ENCODE measurements at places on chromosomes 16 and 17. TPM values are rescaled to one million over a fixed set of nuclear protein-coding genes. Genes with fewer than 3 reads are reported as not detected.

Gene HOXB4
- not detected for total RNA-seq

Gene ODAD4
- total RNA-seq, result 4.1 TPM

Gene ENPP7
- total RNA-seq, result not detected

Gene C16orf74
- not detected for total RNA-seq

Gene ALDH3A1
- total RNA-seq, result 1.4 TPM

Gene SPATA32
- not detected for total RNA-seq

GRCh38 chr16:11087691-11088073 is 143.3 kb downstream of the CLEC16A start:
- H3K27ac ChIP-seq, result no peak overlapping the region
- H3K27me3 ChIP-seq, result no peaks in the 10 kb centered on the region
- no peak for DNase-seq
- H3K4me1 ChIP-seq, result peaks cover 21% of the 10 kb centered on the region

GRCh38 chr17:79071161-79071740 is 3.4 kb upstream of the ENGASE start:
- no peak overlapping the region for H3K4me3 ChIP-seq
- H3K36me3 ChIP-seq, result no peaks in the 10 kb centered on the region
- no peak for DNase-seq
- H3K27ac ChIP-seq, result no peak overlapping the region
- peaks cover 21% of the 10 kb centered on the region for H3K27me3 ChIP-seq

DNA sequence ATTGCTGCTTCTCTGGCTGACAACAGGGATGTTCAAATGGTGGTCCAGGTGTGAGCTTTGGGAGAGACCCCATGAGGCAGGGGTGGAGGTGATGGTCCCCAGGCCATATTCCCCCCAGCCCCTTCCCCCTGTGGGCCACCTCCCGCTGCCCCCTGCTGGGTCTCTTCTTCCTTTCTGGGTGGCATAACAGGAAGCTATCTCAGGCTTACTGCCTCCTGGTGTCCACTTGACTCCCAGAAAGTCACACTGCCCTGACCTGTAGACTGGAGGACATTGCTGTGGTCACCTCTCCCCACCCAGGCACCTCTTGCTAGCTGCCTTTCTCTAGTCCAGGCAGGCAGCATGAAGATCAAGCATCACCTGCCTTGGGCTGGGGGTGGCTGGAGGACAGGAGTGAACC is 46.4 kb upstream of the PLCG2 start:
- H3K4me1 ChIP-seq, result peaks cover 18% of the 10 kb centered on the region
- H3K4me3 ChIP-seq, result no peak overlapping the region
- H3K36me3 ChIP-seq, result no peaks in the 10 kb centered on the region

- no peaks in the 10 kb centered on the region for H3K27me3 ChIP-seq
Observed at GRCh38 chr16:56742030-56742984, 12.4 kb downstream of the NUP93 start.

DNA sequence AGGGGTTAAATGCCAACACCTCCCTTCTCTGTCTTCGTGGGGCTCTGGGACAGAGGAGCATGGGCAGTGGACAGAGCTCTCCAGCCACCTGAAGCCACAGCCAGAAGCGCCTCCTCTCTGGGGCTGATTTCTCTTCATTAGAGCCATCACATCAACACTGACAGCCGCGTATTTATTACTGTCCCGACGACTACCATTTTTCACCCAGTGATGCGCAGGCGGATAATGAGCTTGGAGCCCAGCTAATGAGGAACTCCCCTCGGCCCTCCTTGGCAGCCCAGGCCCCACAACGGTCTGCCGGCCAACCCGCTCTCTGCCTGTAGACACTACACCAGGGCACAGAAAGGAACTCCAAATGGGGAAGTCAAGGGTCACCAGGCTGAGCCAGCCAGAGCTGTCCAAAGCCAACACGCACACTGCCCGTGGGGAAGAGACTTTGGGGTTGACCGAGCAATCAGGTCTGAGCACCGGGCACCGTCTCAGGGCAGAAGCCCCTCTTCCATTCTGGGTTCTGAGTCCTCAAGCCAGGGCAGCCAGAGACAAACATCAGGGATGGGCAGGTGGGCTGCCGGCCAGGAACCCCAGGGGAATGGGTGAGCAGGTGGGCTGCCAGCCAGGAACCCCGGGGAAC is 13.2 kb downstream of the SDK2 start:
- H3K36me3 ChIP-seq, result no peaks in the 10 kb centered on the region
- no peak overlapping the region for H3K4me3 ChIP-seq
- H3K4me1 ChIP-seq, result peaks cover 23% of the 10 kb centered on the region
- no peak for DNase-seq

DNA sequence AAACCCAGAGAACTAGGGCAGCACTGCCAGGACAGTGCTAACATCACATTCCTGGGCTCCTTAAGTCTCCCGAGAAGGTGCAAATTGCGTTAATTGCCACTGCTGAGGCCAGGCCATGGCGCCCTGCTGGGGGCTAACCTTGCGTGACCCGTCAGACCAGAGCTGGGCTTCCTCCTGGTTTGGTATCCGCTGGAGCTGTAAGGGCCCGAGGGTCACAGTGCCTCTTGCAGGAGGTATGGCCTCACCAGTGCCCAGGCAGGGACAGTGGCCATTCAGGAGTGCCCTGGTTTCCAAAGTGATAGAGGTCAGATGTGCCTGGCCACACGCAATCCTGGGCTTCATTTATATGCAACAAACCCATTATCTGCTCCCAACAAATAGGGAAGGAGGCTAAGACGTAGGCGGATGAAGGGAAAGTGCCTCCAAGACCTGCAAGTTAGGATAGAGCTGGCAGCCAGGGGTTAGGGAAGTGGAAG is 17.7 kb upstream of the ADCY9 start:
- DNase-seq, result peak; percentile 42
- no peaks in the 10 kb centered on the region for H3K36me3 ChIP-seq
- peaks cover 12% of the 10 kb centered on the region for H3K4me1 ChIP-seq
- no peaks in the 10 kb centered on the region for H3K27me3 ChIP-seq
- no peak overlapping the region for H3K4me3 ChIP-seq
- no peak overlapping the region for H3K27ac ChIP-seq

DNA sequence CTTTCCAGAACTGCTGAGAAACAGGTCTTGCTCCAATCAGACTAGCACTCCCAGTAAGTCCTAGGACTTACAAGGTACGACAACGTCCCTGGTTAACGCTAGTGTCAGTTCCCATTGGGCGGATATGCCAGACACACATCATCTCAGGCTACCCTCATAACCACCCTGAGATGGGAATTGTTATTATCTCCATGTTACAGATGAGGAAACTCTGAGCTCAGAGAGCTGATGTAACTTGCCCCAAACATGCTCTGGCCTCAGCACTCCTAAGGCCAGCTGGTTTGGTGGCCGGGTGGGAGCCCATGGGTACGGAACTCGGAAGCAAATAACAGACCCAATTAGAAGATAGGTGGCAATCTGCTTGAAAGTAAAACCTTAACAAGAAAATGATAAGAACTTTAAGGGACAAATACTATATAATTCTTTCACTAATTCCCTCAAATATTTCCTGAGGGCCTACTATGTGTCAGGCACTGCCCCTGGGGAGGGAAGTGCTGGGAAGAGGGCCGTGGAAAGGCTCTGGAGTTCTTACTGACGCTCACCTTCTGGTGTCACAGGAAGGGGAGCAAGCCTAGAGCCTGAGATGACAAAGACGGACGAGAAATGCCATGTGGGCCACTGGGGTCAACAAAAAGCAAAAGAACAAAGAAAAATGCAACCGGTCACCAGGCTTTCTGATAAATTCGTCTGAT is 6.9 kb downstream of the CREBBP start:
- no peak overlapping the region for H3K27ac ChIP-seq
- no peak for DNase-seq
- H3K4me1 ChIP-seq, result peaks cover 64% of the 10 kb centered on the region
- H3K36me3 ChIP-seq, result no peaks in the 10 kb centered on the region
- H3K27me3 ChIP-seq, result no peaks in the 10 kb centered on the region
- no peak overlapping the region for H3K4me3 ChIP-seq

DNA sequence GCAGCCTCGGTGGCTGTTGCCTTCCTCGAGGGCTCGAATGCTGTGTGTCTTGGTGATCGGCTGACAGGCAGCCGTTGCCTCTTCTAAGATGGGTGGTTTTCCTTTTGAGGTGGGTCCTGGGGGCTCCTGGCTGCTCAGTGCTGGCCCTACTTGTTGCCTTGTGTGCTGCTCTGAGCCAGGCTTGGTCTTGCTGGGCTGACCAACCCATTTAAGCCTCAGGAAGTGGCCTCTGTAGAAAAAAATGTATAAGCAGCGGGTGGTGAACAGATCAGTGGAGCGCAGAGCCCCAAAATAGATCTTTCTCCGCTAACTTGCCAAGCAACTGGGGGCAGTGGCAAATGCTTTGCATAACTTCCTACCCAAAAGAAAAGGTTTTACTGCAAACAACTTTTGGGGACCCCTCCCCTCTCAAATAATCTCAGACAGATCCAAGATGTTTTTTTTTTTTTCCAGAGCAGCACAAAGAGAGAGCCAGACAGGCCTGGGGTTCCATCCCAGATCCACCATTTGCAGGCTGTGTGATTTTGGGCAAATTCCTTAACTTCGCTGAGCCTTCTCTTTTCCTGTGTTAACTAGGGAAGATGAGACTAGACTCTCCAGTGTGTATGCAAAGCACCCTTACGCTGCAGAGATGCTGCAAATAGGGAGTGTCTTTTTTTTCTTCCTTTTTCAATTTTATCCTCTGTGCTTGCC is 42.5 kb downstream of the PLCG2 start:
- no peaks in the 10 kb centered on the region for H3K27me3 ChIP-seq
- H3K4me3 ChIP-seq, result no peak overlapping the region
- peaks cover 16% of the 10 kb centered on the region for H3K4me1 ChIP-seq
- H3K36me3 ChIP-seq, result no peaks in the 10 kb centered on the region
- DNase-seq, result peak; percentile 21

- no peak overlapping the region for H3K4me3 ChIP-seq
- H3K4me1 ChIP-seq, result peaks cover 16% of the 10 kb centered on the region
- no peaks in the 10 kb centered on the region for H3K36me3 ChIP-seq
- no peak overlapping the region for H3K27ac ChIP-seq
- DNase-seq, result no peak
Observed at GRCh38 chr17:35082073-35082657, 18.7 kb upstream of the RFFL start.

DNA sequence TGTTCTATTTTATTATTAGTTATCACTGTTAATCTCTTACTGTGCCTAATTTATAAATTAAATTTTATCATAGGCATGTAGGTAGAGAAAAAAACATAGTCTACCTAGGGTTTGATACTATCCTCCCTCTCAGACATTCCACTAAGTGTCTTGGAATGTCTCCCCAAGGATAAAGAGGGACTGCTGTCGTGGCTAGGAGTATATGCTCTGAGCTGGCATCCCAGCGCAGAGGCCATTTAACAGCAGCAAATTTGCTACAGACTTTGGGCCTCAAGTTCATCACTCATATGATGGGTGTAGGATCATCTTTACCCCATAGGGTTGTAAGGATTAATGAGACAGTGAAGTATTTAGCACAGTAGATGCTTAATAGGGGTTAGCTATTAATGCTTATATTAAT is 56.7 kb downstream of the ZFHX3 start:
- H3K4me3 ChIP-seq, result no peak overlapping the region
- H3K4me1 ChIP-seq, result peaks cover 57% of the 10 kb centered on the region
- H3K36me3 ChIP-seq, result no peaks in the 10 kb centered on the region
- no peaks in the 10 kb centered on the region for H3K27me3 ChIP-seq

- peaks cover 7% of the 10 kb centered on the region for H3K4me1 ChIP-seq
- H3K27ac ChIP-seq, result no peak overlapping the region
- H3K36me3 ChIP-seq, result no peaks in the 10 kb centered on the region
- H3K4me3 ChIP-seq, result no peak overlapping the region
- no peak for DNase-seq
Observed at GRCh38 chr17:36944553-36944952, 4.2 kb upstream of the AATF start.

- DNase-seq, result no peak
- no peak overlapping the region for H3K4me3 ChIP-seq
- H3K4me1 ChIP-seq, result peaks cover 32% of the 10 kb centered on the region
- no peak overlapping the region for H3K27ac ChIP-seq
- H3K27me3 ChIP-seq, result no peaks in the 10 kb centered on the region
- no peaks in the 10 kb centered on the region for H3K36me3 ChIP-seq
Observed at GRCh38 chr16:66360624-66361324, 5.7 kb upstream of the CDH5 start.

DNA sequence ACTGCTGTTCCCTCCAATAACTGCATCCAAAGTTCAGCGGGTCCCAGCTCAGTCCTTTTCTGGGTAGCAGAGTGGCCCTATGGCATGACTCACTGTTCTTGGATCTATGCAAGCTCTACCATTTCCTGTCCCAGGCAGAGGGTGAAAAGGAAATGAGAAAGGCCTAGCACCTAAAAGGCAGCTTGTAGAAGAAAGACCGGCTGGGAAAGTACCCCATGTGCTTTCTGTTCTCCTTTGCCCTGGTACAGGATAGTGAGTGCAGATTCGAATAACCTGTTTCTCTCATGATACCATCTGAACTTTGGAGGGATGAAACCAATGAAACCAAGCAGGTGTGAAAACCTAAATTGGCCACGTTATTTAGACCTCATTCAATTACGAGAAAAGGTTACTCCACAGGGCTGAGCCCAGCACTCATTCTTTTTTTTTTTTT is 12.7 kb upstream of the HASPIN start:
- no peak for DNase-seq
- H3K27ac ChIP-seq, result no peak overlapping the region
- H3K4me1 ChIP-seq, result peaks cover 3% of the 10 kb centered on the region
- H3K4me3 ChIP-seq, result no peak overlapping the region

GRCh38 chr16:78278056-78278450 is 178.6 kb downstream of the WWOX start:
- DNase-seq, result no peak
- no peak overlapping the region for H3K27ac ChIP-seq
- no peaks in the 10 kb centered on the region for H3K27me3 ChIP-seq
- H3K4me1 ChIP-seq, result peaks cover 46% of the 10 kb centered on the region
- no peaks in the 10 kb centered on the region for H3K36me3 ChIP-seq
- no peak overlapping the region for H3K4me3 ChIP-seq

GRCh38 chr17:32518646-32519227 is 31.9 kb downstream of the CDK5R1 start:
- no peak overlapping the region for H3K27ac ChIP-seq
- H3K4me1 ChIP-seq, result peaks cover 66% of the 10 kb centered on the region
- peaks cover 7% of the 10 kb centered on the region for H3K27me3 ChIP-seq
- no peak for DNase-seq
- peak overlapping the region; percentile 47 for H3K4me3 ChIP-seq
- H3K36me3 ChIP-seq, result no peaks in the 10 kb centered on the region

DNA sequence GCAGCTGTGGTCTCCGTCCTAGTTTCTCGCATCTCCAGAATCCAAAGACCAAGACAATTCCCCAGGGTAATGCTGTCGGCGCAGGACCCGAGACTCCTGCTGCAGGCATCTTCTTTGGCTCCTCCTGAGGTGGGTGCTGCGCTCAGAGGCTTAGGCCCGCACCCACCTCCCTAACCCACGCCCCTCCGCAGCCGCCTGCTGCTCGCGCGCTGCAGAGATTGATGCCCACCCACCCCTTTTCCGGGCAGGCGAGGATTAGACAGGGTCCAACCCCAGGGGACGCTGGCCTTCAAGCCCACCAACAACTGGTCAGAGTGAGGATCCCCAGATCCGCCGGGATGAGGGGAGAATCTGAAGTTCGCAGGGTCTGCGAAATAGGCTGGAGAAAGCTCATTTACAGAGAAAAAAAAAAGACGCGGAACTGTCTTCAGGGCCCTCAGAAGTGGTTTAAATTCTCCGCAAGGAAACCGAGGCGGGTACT is 27.9 kb downstream of the SLFN11 start:
- no peaks in the 10 kb centered on the region for H3K4me1 ChIP-seq
- peak overlapping the region; percentile 45 for H3K4me3 ChIP-seq
- H3K27me3 ChIP-seq, result peaks cover 70% of the 10 kb centered on the region
- no peaks in the 10 kb centered on the region for H3K36me3 ChIP-seq
- H3K27ac ChIP-seq, result no peak overlapping the region
- DNase-seq, result peak; percentile 26

Data from neural progenitor cell (in vitro differentiated cells).